ENCODE measurements at places on chromosomes 13 and 19.

DNA sequence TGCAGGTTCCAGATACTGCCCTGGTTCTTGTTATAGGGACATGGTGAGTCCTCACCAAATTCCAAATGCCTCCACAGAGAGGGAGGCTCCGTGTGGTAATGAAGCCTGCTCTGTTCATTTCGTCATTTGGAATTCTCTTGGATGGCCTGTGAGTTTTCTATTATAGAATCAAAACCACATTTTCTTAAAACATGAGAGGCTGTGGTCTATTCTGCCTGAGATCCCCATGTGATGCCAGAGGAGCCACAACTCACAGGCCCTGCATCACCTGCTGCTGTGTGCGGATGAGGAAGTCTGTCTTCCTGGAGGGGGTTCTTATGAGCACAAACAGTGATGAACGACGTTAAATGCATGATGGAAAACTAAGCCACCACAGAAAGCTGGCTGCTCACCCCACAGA is 264.4 kb downstream of the UQCRFS1 start:
- DNase-seq: no peak

DNA sequence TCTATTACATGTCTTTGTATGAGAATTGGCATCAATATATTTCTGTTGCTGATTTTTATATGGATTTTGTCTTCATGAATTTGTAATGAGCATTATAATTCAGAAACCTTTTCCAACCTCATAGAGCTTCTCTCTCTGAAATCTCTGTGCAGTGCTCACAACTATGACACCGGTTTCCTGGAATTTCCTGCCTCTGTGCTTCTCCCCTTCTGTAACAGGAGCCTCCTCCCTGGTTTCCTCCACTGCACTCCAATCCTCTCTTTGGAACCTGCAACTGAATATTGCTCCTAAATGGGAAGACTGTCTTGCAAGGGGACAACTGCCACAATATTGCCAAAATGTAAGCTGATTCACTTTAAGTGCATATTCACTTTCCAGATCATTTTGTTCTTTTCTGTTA is 1147.9 kb downstream of the UQCRFS1 start:
- DNase-seq: no peak

DNA sequence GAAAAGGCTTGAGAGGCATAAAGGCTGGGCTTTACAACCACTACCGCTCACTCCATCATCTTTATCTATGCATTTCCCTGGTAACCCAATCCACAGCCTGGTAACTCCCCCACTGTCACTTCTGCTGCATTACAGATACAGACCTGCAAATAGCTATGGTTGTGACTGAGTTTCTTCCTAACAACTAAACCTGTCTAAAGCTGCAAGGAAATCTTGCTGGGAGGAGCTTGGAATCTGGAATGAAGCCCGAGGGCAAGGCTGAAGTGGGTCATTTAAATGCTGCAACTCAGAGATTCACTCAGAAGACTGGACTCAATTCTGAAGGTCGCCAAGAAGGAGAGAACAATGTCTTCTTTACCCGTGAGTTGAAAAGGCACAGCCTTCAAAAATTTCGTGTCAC is at the start of gene LGALS13:
Gene LGALS13 (plus strand): TSS at position 301 of the 400 bp plus-strand sequence. CDS start 45 bp downstream, at position 346.
- DNase-seq: no peak

- peak; percentile 51 for DNase-seq
Observed at GRCh38 chr13:108915634-108916512, 286.5 kb downstream of the MYO16 start.

DNA sequence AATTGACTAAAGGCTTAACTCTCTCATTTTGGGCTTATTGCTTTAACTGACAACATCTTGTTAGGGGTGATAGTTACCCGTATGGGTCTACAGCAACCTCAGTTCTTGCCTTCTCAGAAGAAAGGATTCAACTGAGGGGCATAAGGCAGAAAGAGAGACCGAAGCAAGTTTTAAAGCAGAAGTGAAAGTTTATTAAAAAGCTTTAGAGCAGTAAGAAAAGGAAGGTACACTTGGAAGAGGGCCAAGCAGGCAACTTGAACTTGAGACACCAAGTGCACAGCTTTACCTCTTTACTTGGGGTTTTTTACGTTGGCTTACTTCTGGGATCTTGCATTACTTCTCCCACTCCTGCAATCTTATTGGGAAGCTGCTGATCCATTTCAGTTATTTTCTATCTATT is 246.9 kb upstream of the PRR20A start:
- DNase-seq: no peak

DNA sequence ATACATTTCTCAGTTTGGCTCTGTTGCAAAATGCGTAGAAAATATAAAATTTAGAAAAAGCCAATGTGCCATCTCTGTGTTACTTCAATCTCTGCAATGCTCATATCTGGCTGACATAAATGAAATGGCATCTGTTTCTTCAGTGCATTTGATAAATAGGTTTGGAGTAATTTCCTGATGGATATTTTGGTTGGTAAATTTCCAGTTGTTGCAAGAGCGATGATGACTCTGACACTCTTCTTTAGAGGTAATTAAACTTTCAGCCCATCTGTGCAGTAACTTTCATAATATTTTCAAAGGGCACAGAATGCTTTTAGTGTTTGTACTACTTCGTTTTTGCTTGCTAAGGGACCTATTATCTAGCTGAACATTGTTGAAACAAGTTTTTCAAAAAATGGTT is 1286.4 kb downstream of the PCDH9 start:
- no peak for DNase-seq

GRCh38 chr19:30076751-30077670 is 135.0 kb downstream of the URI1 start:
- DNase-seq: peak; percentile 8

- DNase-seq: no peak
Observed at GRCh38 chr19:8307400-8307964, 676 bp downstream of the CD320 start.

DNA sequence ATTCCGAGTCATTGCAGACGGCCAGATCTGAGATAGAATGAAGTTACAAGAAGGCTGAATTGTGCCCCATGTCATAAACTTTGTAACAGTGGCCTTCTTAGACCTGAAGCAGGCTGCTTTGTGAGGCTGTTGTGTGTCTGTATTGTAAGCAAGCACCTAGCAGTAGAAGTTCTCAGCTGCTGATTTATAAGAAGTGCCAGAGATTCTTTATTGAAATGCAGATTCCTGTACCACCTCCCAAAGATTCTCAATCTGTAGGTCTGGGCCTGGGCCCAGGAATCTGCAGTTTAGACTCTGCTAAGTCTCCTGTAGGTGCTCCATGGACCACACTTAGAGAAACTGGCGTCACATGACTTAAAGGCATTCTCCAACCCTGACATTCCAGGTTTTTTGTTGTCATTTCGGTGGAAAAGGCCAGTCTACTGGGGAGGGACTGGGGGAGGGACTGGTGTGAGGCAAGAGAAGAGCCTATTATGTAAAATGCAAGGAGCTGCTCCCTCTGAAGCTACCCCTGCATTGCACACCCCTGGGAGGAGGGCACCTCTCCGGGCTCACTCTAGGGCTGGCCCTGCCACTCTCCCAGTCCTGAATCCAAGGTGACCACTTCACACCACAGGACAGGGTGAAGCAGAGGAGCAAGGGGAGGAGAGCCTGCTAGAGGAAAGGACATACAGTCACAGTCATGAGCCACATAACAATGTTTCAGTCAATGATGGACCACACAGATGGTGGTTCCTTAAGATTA is 769 bp upstream of the TMEM272 start:
- DNase-seq: no peak

GRCh38 chr13:41995336-41995735 is 34.4 kb upstream of the VWA8 start:
- DNase-seq: no peak

DNA sequence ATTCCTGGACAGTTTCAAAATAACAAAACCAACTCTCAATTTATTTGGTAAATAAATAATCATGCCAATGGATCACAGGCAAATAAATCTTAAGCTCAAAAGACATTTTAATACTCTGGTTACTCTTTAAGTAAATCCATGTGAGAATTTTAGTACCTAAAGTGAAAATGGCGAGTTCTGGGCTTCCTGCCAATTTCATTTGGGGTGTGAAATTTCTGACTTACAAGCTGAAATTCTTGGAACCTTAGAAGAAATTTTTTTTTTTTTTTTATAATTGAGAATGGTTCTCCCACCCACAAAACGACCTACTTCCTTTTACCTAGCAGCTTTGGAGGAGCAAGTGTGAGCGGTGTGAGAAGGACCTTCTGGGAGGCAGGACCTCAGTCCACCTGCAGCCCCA is 354.5 kb upstream of the NBEA start:
- DNase-seq: no peak

GRCh38 chr19:37468961-37469777 is at the start of gene ZNF570:
Gene ZNF570 (plus strand): TSS chr19:37469356. CDS start chr19:37470355, 999 bp downstream.
- peak; percentile 89 for DNase-seq

GRCh38 chr13:67087527-67087926 is 142.6 kb downstream of the PCDH9 start:
- no peak for DNase-seq

DNA sequence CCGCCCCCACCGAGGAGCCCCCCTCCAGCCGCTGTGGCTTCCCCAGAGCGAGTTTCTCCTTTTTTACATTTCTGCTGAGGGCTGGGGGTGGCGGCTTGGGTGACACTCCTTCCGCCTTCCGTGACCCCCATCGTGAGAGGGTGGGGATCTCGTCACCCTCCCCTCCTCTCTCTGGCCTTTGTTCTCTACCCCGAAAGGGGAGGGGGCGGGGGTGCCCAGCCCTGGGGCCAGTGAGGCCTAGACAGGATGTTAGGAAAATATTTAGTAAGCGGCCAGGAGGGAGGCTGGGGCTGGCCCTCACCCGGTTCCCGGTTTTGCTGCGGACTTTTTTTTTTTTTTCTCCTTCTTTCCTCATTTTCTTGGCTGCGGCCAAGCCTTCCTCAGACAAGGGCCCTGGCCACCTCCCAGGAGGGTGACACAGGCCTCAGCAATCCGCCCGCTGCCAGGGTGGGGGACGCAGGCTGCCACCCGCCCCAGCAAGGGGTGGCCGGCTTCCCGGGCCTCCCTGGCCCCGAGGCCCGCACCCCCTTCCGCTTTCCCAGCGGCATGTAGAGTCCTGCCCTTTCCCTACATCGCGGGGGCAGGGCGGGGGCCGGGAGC is 3.9 kb downstream of the MIDN start:
- DNase-seq: no peak

DNA sequence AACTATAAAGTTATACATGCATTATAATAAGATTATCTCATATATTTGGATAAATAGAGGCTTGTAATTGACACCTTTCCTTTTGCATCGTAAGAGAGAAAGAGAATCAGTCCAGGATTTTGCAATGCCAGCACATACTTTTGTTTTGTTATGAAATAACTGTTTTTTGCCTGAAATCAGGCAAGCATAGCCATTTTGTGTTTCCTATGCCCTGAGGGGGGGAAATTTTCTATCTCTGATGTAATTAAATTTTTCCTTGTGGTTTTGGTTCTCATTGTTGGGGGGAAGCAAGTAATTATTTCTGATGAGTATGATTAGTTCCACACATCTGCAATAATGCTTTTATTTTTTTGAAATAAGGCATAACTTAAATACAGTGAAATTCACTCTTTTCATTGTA is 229.4 kb downstream of the NDFIP2 start:
- no peak for DNase-seq

DNA sequence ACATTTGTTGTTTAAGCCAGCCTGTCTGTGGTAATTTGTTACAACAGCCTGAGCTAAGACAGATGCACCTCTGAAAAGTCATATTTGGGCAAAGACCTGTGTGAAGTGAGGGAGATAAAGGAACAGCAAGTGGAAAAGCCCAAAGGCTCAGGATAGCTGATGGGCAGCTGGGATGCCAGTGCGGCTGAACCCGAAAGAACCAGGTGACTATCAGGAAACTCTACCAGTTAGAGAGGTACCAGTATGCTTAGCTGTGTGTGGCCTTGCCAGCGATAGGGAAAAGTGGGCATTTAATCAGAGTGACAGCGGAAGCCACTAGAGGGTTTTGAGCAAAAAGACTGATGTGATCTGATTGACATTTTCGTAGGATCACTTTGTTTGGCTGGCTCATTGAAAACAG is 764.8 kb upstream of the GPC6 start:
- no peak for DNase-seq

GRCh38 chr19:45798995-45799517 is 6.4 kb upstream of the DMWD start:
- peak; percentile 74 for DNase-seq

DNA sequence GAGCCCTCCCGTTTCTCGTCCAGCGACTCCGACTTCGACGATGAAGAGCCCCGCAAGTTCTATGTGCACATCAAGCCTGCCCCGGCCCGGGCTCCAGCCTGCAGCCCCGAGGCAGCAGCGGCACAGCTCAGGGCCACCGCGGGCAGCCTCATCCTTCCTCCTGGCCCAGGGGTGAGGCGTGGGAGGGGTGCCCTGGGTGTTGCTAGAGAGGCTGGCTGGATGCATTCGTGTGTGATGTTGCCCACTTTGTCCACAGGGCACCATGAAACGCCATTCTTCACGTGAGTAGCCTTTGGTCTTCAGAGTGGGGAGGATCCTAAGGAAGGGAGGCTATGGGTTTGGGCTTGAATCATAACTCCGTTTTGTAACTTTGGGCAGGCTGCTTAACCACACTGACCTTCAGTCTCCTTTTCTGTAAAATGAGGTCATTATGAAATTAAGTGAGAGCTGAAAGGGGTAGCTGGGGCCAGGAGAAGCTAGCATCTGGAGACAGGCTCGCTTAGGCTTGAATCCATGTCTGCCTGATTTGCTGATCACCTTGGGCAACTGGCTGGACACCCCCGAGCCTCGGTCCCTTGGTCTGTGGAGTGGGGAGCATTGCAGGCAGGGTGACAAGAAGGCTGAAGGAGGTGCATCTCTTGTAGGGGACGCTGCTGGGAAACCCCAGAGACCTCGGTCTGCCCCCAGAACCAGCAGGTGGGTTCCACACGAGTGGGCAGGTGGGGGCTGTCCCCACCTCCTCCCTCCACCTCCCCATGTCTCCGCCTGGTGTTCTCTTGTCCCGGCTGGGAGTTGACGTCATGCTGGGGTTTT is 18.7 kb upstream of the B3GNT3 start:
- DNase-seq: no peak

GRCh38 chr13:44224450-44225149 is 149.0 kb upstream of the SERP2 start:
- DNase-seq: no peak

GRCh38 chr19:58374200-58374599 is 6.6 kb downstream of the ZNF837 start:
- no peak for DNase-seq

- DNase-seq: no peak
Observed at GRCh38 chr19:3249408-3249807, 24.9 kb downstream of the CELF5 start.

- DNase-seq: no peak
Observed at GRCh38 chr13:25432691-25433090, 60.9 kb downstream of the ATP8A2 start.

GRCh38 chr13:27065582-27065981 is 106.0 kb downstream of the USP12 start:
- no peak for DNase-seq

GRCh38 chr13:80727321-80727975 is 386.5 kb upstream of the SPRY2 start:
- DNase-seq: no peak

- DNase-seq: peak; percentile 75
Observed at GRCh38 chr19:43562698-43563241, 12.6 kb downstream of the XRCC1 start.

Data from activated T-cell treated with anti-CD3 and anti-CD28 coated beads, Interleukin-2, amount 50 U/mL, for 1 hour (primary cell).